Spinal cord (tissue), 10 donors: ENCODE measurements at places on chromosomes 13 and 19. TPM values are rescaled to one million over a fixed set of nuclear protein-coding genes. Genes with fewer than 3 reads are reported as not detected.
A peak's percentile ranks its signal among the peaks of the same experiment; 100 is the strongest.

DNA sequence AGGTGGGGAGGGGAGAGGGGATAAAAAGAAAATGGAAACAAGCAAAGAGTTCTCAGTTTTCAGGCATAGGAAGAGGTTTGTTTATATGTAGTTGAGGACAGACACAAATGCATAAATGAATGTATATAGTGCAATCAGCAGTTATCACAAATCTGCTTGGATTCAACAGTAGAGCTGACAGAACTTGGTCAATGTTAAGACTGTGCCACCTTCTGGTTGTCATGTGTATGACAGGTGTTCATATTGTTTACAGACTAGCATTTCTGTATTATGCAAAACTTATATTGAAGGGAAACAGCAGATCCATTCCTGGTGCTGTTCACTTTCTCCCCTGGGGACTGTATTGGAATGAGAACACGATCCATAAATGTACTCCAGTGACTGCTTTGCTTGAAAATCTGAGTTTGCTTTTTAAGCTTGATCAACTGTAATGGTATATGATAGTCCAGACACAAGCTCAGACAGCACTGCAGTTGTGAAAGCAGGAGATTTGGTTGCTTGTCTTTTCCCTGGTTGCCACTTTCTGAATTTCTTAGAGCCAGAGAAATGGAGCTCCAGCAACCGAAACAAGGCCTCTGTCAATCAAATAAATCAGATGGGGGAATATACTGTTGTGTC, 319.5 kb upstream of the OBI1 start:
- H3K27ac ChIP-seq, result no peak overlapping the region
- H3K4me1 ChIP-seq, result no peaks in the 10 kb centered on the region
- H3K27me3 ChIP-seq, result peaks cover 3% of the 10 kb centered on the region
- peak; percentile 94 for DNase-seq
- H3K4me3 ChIP-seq, result no peak overlapping the region

CABP5 gene
- total RNA-seq, result not detected

PCDH8 gene
- 8.4 TPM for total RNA-seq

GRCh38 chr19:6737873-6738786, 750 bp upstream of the GPR108 start:
- H3K4me3 ChIP-seq, result peak overlapping the region; percentile 18
- H3K4me1 ChIP-seq, result peaks cover 51% of the 10 kb centered on the region
- H3K36me3 ChIP-seq, result peaks cover 13% of the 10 kb centered on the region
- DNase-seq, result peak; percentile 100
- peak overlapping the region; percentile 92 for H3K27ac ChIP-seq

DNA sequence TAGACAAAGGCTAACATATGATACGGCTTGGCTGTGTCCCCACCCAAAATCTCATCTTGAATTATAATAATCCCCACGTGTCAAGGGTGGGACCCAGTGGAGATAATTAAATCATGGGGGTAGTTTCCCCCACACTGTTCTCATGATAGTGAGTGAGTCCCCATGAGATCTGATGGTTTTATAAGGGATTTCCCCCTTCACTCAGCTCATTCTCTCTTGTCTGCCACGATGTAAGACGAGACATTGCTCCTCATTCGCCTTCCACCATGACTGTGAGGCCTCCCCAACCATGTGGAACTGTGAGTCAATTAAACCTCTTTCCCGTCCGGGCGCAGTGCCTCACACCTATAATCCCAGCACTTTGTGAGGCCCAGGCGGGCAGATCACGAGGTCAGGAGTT, 143.5 kb downstream of the RXFP2 start:
- no peaks in the 10 kb centered on the region for H3K27me3 ChIP-seq
- no peak overlapping the region for H3K4me3 ChIP-seq
- no peak overlapping the region for H3K27ac ChIP-seq
- no peaks in the 10 kb centered on the region for H3K36me3 ChIP-seq
- no peak for DNase-seq

TMEM59L gene
- total RNA-seq, result 21.4 TPM

WIZ gene
- 8.7 TPM for total RNA-seq

MIR17HG gene
- total RNA-seq, result 7.8 TPM

ZNF536 gene
- total RNA-seq, result 31.0 TPM

GRCh38 chr19:32268381-32268780, 77.0 kb upstream of the ZNF507 start:
- H3K4me1 ChIP-seq, result no peaks in the 10 kb centered on the region
- H3K4me3 ChIP-seq, result no peak overlapping the region
- H3K27ac ChIP-seq, result no peak overlapping the region
- DNase-seq, result peak; percentile 27
- H3K36me3 ChIP-seq, result no peaks in the 10 kb centered on the region
- H3K27me3 ChIP-seq, result no peaks in the 10 kb centered on the region

NFIC gene
- 17.2 TPM for total RNA-seq
